ENCODE measurements at places on chromosomes 12 and 14.

- no peak for DNase-seq
Measured at GRCh38 chr12:74900232-74900631, 309.4 kb downstream of the KCNC2 start.

GRCh38 chr14:26377150-26377549 is 220.7 kb downstream of the NOVA1 start:
- no peak for DNase-seq

GRCh38 chr14:38116895-38117294 is 90.8 kb upstream of the SSTR1 start:
- DNase-seq = no peak

DNA sequence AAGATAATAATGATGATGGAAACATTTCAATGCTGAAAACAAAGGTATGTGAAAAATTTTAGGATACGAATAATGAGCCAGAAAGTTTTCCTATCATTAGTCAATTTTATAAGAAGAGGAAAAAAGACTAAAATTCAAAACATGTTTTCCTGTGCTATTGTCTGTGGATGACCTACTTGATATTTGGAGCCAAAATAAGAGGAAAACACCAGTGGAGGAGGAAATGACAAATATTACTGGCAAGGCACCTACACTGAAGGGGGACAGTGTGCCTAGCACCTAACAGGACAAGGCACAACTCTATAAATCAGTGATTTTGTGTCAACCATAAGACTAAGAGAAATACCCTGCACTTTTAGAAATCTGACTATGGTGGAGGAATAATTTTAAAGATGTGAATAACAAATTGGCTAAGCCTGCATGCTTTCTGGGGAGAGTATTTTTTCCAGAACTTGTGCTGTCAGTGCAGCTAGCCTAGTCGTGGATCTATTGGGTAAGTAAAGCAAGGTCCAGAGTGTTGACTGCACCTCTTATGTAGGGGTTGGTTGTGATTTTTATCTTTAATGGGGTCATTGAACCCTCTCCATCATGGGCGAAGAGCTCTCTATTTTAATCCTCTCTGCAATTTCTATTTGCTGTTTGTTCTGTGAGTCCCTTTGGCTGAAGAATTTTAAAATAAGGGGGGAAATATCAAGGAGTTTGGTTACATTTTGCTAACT is 398.0 kb downstream of the TMTC2 start:
- no peak for DNase-seq

DNA sequence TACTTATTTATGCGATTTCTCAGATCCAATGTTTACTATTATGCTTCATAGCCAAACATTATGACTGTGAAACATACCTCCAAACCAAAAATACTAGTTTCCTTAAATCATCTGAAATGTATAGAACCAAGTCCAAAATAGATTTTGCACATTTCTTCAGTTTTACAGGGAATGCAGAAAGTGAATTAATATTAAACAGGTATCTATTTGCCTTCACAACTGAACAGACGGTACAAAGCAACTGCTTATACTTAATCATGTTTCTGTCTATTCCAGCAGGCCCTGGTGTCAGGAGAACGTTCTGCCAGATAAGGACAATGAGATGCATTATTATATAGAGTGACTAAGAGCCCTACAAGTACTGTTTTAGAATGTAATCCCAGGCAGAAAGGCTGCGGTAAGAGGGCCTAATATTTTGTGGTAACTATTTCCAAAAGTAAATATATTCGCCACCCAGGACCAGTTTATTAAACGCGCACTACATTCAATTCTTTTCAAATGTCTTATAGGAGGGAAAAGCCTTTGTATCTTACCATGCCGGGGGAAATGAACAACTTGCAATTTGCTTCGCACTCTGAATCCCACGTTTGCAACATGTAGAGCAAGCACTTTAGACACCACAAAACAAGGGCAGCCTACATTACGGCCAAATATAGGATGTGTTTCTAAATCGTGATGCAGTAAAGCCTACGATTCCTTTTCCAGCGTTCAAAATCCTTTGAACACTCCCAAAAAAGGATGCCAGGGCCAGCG is 1.5 kb downstream of the CORO1C start:
- no peak for DNase-seq

DNA sequence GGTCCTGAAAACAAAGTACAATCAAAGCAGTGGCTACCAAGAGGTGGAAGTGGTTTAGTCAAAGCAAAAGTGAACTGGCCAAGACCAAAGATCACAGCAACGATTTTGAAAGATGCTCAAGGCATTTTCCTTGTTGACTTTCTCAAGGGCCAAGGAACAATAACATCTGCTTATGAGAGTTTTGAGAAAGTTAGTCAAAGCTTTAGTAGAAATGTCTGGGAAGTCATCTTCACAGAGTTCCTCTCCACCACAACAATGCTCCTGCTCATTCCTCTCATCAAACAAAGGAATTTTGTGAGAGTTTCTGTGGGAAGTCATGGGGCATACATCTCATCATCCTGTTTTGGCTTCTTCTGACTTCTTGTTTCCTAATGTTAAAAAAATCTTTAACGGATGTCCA is 80.1 kb downstream of the PLEKHA5 start:
- DNase-seq = no peak

DNA sequence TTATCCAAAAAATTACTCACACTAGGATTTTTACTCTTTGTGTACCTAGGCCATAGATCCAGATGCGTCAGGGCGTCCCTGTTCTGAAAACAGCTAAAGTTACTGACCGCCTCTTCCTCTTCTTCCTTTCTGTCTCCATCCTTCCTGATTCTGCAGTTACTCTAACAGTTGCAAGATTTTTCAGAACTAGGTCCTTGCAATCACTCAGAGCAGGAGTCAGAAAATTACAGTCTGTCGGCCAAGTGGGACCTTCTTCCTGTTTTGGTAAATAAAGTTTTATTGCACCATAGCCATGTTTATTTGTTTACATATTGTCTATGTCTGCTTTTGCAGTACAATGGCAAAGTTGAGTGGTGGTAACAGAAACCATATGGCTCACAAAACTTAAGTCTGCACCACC is 25.6 kb upstream of the FGF6 start:
- DNase-seq = no peak

- no peak for DNase-seq
Measured at GRCh38 chr14:69924201-69924600, 45.0 kb downstream of the SMOC1 start.

GRCh38 chr14:105767315-105767714 is 240.9 kb downstream of the TMEM121 start:
- no peak for DNase-seq

GRCh38 chr12:60123557-60123956 is 527.7 kb downstream of the SLC16A7 start:
- no peak for DNase-seq

- DNase-seq = no peak
Measured at GRCh38 chr14:57254884-57255283, 13.8 kb downstream of the EXOC5 start.

DNA sequence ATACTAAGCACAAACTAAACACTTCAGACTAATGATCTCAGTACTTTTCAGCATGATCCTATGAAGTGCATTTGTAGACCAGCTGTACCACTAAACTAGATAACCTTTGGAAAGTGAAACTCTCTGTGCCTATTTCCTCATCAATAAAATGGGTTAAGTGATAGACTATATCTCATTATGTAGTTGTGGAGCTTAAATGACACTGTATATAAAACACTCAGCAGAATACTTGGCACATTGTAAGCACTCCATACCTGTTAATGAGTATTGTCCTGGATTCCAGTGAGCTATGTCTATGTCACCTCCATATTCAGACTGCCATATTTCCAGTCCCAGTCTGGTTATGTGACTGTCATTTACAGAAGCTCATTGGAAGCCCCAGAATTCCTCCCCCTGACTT is 44.4 kb downstream of the RTN1 start:
- no peak for DNase-seq

DNA sequence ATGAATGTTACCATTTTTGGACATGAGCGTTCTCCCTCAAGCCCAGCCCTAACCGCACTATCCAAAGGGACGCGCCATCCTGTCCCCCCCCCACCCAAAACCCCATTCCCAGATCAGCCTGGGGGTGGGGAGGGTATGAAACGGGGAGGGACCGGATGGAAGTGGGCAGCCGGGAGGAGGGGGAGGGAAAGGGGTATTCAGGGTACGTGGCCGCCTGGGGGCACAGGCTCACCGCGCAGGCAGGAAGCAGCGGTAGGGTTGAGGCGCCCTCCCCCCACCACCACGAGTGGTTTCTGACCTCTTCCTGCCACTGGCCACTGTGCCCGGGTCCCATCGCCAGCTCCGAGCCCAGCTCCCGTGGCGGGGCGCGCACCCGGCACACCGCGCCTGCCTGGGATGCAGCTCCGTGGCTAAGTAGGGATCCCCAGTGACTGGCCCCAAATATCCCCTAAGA is 1.4 kb downstream of the ACTN1 start:
- peak; percentile 28 for DNase-seq
